HT1080 (cell line): ENCODE measurements at places on chromosomes 16 and 17. TPM values are rescaled to one million over a fixed set of nuclear protein-coding genes. Genes with fewer than 3 reads are reported as not detected.

DNA sequence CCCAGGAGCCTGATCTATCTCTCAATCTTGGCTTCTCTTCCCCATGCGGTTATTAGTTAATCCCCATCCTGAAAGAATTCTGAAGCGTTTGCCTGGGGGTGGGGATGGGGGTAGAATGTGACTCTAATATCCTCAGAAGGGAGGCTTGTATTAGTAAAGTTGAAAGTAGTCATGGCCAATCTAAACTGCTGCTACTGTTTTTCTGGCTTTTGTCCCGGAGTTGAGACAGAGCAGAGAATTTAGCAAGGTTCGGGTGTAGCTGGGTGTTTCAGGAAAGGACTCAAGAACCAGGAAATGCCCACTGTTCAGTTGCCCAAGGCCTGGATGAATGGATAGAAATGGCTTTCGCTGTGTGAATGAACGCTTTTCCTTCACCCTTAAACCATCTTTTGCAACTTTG lies 17.6 kb upstream of the ITGAM start:
- no peak for DNase-seq

RASD1 gene
- not detected in 2 replicates for total RNA-seq

TVP23A gene
- not detected in 2 replicates for total RNA-seq

DNA sequence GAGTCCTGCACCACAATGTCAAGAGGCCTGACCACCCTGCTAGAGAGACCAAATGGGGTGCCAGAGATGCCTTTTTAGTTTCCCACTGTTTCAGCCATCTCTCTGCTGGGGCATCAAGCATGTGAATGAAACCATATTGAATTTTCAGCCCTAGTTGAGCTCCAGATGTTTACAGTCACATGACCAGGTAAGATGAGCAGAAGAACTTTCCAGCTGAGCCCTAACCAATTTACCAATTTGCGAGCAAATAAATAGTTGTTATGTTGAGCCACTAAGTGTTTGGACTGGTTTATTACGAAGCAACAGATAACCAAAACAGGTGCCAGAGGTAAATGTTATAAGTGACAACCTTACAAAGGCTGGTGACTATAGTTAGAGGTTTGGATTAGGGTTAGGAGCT lies 209.1 kb upstream of the CCL2 start:
- no peak for DNase-seq

- DNase-seq: peak; percentile 94
These were observed 89.0 kb downstream of the SYCE1L start for GRCh38 chr16:77288222-77288621.

- no peak for DNase-seq
These were observed 15.0 kb upstream of the HEATR3 start for GRCh38 chr16:50050802-50051201.

DNA sequence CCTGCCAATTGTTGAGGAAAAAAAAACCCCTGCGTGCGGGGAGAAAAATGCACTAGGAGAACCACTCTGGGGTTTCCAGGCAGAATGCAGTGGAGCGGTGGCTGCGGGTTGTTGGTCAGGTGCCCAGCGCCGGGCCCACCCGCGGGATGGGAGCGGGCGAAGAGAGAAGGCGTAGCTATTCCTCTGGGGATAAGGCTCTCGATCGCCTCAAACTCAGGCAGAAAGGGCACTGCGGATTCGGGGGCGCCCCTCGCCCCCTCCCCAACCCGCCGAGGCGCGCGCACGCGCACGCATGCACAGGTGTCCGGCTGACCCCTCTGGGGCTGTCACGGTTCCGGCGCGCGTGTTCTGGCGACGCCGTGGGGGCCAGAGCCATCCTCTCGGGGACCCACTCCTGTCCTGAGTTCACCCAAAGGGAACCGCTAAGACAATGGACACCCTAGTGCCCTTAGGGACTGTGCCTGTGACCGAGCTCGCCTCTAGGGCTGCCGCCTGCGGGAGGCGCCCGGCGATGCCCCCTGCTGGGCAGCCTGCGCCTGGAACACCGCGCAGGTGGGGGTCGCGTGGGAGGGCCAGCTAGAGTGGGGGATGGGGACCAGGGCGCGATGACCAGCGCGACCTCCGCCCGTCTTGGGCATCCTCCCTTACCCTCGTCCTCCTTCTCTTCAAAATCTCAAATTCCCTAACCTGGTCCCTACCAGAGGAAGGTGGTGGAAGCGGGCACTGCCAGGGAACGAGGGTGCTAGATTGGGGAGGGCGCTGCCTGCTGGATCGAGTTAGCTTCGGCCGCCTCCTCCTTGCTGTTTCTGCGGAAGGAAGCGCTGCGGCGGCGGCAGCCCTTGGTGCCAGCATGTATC lies 14.4 kb upstream of the CBX8 start:
- DNase-seq: no peak

DNA sequence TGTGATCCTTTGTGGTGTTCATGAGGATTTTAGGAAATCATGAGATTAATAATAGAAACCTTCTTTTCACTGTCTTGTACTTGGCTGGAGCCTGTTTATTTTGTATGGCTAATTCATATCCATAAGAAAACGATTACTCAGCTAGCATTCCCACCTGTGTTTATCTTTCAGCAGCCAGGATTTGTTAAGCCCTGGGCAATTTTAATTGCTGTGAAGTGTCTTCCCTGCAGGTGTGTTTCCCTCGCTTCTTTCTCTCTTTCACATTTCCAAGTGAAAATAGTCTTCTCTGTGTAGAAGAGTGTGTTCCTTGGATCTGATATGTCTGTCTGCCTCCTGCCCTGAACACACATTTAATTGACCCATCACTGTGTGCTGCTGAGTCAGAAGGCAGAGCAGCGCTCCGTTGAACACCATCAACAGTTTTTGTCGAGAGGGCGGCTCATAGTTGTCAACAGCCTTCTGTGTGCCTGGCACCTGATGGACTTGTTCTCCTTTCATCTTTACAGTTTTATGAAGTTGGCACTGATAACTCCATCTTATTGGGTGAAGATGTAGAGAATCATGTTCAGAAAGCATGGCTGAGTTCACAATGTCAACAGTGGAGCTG lies 83.2 kb downstream of the SPECC1 start:
- no peak for DNase-seq

ADAP2 gene
- 0.43 TPM in 1 of 2 replicates, not detected in the other for total RNA-seq

DNA sequence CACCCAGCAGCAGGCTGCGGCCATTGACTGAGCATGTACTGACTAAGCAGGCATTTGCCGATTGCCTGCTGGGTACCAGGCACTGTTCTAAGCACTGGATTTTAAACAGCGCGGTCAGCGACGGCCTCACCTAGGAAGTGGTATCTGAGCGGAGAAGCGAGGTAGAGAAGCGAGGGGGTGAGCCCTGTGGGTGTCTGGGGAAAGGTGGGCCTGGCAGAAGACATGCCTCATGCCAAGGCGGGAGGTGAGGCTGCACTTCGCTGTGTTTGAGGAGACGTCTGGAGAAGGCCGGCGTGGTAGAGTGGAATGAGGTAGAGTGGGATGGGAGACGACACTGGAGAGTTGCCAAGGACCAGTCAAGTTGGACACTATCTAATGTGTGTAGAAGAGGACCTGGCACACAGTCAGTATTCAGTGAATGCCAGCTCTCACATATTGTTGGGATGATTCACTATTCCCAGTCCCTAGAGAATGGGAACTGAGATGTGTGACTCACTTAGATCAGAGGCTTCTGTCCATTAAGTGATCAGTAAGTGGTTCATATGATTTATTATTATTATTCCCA lies 14.4 kb downstream of the SYCE1L start:
- DNase-seq: peak; percentile 97

NTN3 gene
- total RNA-seq: not detected in 2 replicates
